ENCODE measurements at places on chromosomes 6 and 20.

- H3K4me1 ChIP-seq: peaks cover 27% of the 10 kb centered on the region
- no peak overlapping the region for H3K4me3 ChIP-seq
- no peaks in the 10 kb centered on the region for H3K27me3 ChIP-seq
Measured at GRCh38 chr20:57384953-57385761, 6.0 kb upstream of the RBM38 start.

- no peaks in the 10 kb centered on the region for H3K4me1 ChIP-seq
- H3K4me3 ChIP-seq: no peak overlapping the region
- H3K36me3 ChIP-seq: no peaks in the 10 kb centered on the region
- no peaks in the 10 kb centered on the region for H3K27me3 ChIP-seq
- H3K27ac ChIP-seq: no peak overlapping the region
Measured at GRCh38 chr6:102571236-102571908, 1177.9 kb downstream of the GRIK2 start.

- no peaks in the 10 kb centered on the region for H3K27me3 ChIP-seq
- no peaks in the 10 kb centered on the region for H3K4me1 ChIP-seq
- DNase-seq: no peak
- no peak overlapping the region for H3K27ac ChIP-seq
Measured at GRCh38 chr6:124285146-124285545, 481.5 kb downstream of the NKAIN2 start.

- H3K4me1 ChIP-seq: peaks cover 18% of the 10 kb centered on the region
- no peak overlapping the region for H3K27ac ChIP-seq
- no peak for DNase-seq
- H3K27me3 ChIP-seq: no peaks in the 10 kb centered on the region
- no peak overlapping the region for H3K4me3 ChIP-seq
Measured at GRCh38 chr6:136085370-136086115, 164.6 kb downstream of the MTFR2 start.

GRCh38 chr6:156720691-156721685 lies 56.2 kb upstream of the ARID1B start:
- DNase-seq: no peak
- H3K36me3 ChIP-seq: no peaks in the 10 kb centered on the region
- H3K4me1 ChIP-seq: peaks cover 11% of the 10 kb centered on the region
- no peak overlapping the region for H3K4me3 ChIP-seq

DNA sequence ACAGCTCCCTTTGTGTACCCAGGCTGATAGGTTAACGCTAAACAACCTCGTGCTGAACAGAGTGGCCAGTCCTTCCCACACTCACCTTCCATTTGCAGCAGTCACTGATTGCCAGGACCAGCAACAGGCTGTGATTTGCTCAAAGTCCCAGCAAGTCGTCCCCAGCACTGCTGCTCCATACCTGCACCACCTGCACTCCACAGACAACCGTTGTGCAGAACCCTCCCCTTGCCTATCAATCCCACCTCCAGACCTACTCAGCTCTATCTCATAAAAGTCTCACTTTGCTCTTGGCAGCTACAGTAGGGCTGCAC lies 43.1 kb upstream of the SCML4 start:
- H3K4me1 ChIP-seq: peaks cover 12% of the 10 kb centered on the region
- peaks cover 6% of the 10 kb centered on the region for H3K27me3 ChIP-seq
- no peak overlapping the region for H3K27ac ChIP-seq
- peaks cover 24% of the 10 kb centered on the region for H3K36me3 ChIP-seq

GRCh38 chr20:40547483-40548091 lies 141.4 kb downstream of the MAFB start:
- no peaks in the 10 kb centered on the region for H3K27me3 ChIP-seq
- no peaks in the 10 kb centered on the region for H3K4me1 ChIP-seq
- no peak overlapping the region for H3K4me3 ChIP-seq
- DNase-seq: no peak
- H3K36me3 ChIP-seq: no peaks in the 10 kb centered on the region

GRCh38 chr20:52142757-52143156 lies 48.8 kb downstream of the ZFP64 start:
- no peak overlapping the region for H3K27ac ChIP-seq
- H3K4me1 ChIP-seq: no peaks in the 10 kb centered on the region
- no peaks in the 10 kb centered on the region for H3K27me3 ChIP-seq
- no peak overlapping the region for H3K4me3 ChIP-seq

DNA sequence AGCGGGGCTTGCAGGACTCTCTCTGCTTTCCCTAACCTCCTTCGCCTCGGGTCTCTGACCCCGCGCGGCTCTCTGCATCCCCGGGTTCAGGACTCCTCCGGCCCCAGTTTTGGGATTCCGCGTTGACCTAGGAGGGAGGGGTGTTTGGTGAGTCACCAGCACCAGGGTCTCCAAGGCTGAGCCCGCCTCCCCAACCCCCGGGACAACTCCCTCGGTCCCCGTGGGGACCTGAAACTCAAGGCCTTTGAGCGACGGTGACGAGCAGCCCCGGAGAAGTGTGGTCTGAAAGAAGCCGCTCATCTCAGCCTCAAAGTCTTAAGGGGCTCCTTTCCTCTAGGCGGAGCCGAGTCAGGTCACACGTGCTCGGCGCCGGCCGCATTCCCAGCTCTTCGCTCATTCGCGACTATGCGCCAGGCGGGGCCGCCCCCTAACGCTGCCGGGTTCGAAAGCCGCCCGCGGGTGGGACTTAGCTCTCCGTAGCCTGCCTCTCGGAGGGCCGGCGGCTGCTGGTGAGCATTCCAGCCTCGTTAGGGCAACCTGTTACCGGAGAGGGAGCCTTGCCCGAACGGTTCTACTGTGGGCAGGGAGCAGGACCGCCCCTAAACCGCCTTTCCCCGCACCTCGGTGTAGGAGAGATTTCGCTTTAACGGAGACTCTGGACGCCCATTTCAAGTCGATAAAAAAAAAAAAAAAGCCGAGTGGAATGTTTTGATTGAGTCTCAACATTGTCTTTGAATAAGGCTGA lies 3.0 kb upstream of the PRDM13 start:
- no peak overlapping the region for H3K27ac ChIP-seq
- peak overlapping the region; percentile 42 for H3K4me3 ChIP-seq
- peaks cover 87% of the 10 kb centered on the region for H3K27me3 ChIP-seq
- peaks cover 23% of the 10 kb centered on the region for H3K4me1 ChIP-seq
